ENCODE measurements at places on chromosomes 5 and 9.

- DNase-seq = no peak
Measured at GRCh38 chr5:101897914-101898313, 398.2 kb downstream of the SLCO4C1 start.

- no peak for DNase-seq
Measured at GRCh38 chr5:142944140-142944539, 174.0 kb downstream of the ARHGAP26 start.

- no peak for DNase-seq
Measured at GRCh38 chr9:136732444-136733178, 10.1 kb downstream of the LCN10 start.

DNA sequence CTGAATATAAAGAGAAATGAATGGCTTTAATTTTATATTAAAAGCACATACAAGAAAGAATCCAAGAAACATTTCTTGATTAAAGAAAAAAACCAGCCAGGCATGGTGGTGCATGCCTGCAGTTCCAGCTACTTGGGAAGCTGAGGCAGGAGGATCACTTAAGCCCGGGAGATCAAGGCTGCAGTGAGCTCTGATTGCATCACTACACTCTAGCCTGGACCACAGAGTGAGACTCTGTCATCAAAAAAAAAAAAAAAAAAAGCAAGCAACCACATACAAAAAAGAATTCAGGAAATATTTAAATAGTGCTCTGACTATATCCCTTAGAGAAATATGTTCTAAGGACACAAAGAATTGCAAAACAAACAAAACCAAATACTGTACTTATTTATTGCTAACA lies 2.5 kb upstream of the PLAC8L1 start:
- DNase-seq = no peak

DNA sequence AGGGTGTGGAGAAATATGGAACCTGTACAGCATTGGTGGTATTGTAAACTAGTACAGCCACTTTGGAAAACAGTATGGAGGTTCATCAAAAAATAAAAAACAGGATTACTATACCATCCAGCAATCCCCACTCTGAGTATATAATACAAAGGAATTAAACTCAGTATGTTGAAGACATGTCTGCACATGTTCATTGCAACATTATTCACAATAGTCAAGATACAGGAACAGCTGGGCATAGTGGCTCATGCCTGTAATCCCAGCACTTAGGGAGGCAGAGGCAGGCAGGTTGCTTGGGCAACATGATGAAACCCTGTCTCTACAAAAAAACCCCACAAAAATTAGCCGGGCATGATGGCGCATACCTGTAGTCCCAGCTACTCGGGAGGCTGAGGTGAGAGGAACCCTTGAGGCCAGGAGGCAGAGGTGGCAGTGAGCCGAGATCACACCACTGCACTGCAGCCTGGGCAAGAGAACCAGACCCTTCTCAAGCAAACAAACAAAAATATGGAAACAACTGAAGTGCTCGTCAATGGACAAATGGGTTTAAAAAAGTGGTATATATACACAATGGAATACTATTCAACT lies 63.6 kb downstream of the TMEM174 start:
- DNase-seq = no peak

DNA sequence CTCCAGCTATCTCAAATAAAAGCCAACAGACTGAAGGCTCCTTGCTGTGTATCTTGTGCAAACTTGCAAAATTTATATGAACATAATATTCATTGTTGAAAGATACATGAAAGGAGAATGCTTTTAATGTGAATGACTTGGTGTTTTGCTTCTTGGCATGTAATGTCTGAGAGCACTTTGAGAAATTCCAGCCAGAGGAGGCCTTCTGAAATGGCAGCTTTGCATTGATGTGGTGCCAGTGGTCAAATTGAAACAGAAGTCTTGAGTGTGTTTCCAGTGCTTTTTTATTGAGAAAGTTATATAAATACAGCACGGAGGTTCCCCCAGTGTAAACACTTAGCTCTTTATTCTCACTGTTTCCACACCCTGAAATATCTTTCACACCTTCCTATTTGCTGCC lies 182.1 kb downstream of the ADCY2 start:
- no peak for DNase-seq

DNA sequence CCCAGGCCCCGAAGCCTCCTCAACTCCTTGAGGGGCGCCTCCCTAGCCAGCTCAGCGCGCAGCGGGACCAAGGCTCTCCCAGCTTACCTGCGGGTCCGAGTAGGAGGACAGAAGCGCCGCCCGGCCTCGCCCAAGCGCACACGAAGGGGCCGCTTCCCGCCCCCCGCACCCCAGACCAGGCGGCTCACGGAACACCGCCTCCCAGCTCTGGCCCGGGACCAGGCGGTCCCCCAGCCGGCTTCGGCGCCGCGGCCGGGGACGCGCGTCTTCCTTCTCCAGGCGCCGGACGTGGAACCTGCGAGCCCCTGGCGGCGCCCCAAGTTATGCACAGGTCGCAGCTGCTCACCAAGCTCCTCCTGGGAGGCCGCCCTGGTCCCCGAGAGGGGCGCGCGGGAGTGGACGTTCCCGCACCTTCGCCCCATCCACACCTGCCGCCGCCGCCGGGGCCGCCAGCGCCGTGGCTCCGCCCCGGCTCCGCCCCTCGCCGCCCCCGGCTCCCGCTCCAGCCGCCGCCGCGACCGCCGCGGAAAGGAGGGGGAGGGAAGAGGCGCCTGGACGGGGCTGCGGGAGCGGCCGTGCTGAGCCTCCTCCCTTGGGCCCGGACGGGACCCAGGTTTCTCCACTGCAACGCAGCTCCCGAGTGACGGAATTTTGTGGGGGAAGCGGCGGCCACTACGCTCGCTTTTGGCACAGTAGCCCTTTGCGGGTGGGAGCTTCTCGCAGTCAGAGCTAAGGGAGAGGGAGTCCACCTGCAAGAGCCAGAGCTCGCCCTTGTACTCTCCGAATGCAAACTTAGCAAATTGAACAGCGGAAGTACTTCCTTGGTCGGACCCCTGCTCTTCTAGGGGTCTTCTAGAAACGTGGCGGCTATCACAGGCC lies 77.5 kb upstream of the IFNE start:
- no peak for DNase-seq

- DNase-seq = no peak
Measured at GRCh38 chr5:10513501-10514442, 50.1 kb upstream of the ANKRD33B start.

DNA sequence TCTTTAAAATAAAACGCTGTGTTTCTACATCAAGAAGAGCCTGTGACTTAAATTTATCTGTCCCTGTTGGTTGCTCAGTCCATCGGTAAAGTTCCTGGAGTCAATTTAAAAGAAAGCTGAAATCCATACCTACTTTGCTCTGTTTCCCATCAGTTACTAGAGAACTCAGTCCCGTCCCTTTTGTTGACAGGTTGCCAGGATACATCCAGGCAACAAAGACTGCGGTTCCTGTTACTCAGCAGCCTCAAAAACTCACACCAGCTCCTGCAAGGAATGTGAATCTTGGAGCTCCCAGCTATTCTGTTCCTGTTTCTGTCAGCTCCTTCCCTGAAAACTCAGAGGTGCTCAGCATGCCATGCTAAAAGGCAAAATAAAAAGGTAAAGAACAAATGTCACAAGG lies at the start of gene ZNF474:
Gene ZNF474 (plus strand): TSS at position 241 of the 400 bp plus-strand sequence. CDS start 22,445 bp downstream, outside the sequence.
- no peak for DNase-seq

DNA sequence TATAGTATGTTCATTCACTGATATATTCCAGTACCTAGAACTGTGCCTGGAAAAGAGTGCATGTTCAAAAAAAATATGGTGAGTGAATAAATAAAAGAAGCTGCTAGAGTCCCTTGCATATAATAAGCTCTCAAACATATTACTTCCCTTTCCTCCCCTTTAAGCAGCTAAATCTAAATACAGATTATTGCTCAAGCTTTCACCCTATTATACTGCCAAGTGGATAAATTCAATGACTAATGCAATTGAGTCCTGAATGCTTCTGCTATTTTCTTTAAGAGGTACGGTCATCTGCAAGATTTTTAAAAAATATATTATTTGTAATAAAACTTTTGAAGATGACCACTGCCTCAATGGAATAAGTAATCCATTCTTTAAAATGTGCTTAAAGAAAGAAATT lies 248.4 kb downstream of the PLK2 start:
- DNase-seq = no peak

DNA sequence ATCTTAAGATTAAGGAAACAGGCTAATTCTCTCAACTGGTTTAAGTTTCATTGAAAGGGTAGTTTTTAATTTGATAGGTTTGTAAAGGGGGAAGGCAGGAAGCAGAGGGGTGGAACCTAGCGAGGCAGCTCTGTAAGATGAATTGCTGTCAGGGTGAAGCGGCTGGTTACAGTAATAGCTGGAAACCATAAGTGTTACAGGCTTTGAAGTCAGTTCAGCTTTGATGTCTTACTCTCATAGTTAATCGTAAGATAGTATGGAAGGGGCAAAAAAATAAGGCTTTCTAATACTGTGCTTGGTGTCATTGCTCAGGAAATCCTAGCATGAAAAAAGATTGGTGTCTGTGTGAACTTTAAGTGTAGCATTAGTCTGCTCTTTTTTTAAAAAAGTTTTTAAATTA lies 20.3 kb downstream of the POU5F2 start:
- no peak for DNase-seq

GRCh38 chr9:136135326-136136126 lies 16.9 kb upstream of the TMEM250 start:
- DNase-seq = no peak

DNA sequence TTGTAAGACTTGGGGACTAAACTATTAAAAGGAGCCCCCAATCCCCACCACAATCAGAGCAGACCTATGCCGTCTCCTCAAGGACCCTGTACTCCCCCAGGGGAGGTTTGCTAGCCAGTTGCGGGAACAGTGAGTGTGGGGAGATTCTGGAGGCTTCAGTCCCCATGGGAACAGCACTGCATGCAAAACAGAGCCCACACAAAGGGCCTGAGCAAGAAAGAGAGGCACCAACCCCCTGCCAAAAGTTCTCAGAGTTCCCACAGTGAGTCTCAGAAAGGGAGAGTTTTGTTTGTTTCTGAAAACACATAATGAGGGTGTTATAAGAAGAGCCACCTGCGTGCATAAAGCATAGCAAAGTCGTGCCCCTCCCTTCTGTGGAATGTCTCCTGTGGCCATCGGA lies 56.6 kb downstream of the CFAP90 start:
- no peak for DNase-seq

DNA sequence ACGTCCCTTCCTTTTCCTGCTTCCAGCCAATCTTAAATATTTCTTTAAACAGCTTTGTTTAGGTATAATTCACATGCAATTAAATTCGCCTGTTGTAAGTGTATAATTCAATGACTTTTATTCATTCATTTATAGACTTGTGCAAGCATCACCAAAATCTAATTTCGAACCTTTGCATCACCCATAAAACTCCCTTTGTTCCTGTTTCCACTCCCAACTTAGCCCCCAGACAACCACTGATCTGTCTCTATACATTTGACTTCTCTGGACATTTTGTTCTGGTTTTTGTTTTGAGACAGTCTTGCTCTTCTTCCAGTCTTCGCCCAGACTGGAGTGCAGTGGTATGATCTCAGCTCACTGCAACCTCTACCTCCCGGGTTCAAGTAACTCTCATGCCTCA lies 71.5 kb downstream of the NR6A1 start:
- DNase-seq = no peak

- DNase-seq = no peak
Measured at GRCh38 chr9:133522073-133522910, 2.5 kb downstream of the MYMK start.

DNA sequence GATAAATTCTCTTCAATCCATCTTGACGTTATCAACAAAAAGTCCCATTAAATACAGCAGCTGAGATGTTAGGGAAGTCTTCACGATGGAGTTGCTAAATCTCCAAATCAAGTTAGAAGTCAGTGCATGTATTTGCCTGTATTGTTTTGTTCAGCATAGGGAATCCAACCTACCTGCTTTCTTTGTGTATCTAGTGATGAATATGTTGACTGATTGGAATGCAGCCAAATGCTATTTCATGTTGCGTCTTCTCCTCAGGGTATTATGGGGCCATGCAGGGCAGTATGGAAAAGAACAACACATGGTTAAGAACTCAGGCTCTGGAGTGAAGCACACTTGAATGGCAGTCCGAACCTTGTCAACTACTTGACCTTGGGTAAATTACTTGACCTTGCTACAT lies 529.5 kb upstream of the ZNF462 start:
- DNase-seq = no peak

- DNase-seq = no peak
Measured at GRCh38 chr9:129074106-129074505, 6.8 kb upstream of the DOLPP1 start.

Measured in stimulated activated CD8-positive, alpha-beta memory T cell treated with anti-CD3 and anti-CD28 coated beads, Interleukin-4, amount 100 ng/mL, for 4 hours (primary cell).